ENCODE measurements at places on chromosomes 12 and 14.

- DNase-seq, result no peak
Measured at GRCh38 chr12:8668441-8668840, 5.8 kb upstream of the MFAP5 start.

DNA sequence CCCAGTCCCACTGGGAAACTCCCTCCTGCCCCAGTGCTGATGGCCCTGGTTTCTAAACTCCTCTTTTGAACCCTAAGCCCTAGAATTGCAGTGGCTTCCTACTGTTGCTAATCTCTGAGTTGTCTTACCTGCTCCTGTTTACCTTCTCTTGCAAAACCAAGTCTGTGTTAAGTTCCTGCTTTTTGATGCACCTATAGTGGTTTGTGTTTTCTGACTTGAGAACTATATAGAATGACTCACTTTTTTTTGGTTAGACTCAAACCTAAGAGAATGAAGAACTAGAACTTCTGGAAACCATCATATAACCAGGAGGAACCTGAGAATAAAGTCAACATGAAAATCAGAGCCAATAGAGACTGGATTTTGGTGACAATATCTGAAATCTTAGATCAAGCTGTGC is 5.5 kb upstream of the GAS2L3 start:
- no peak for DNase-seq

GRCh38 chr12:65466911-65467310 is 188.4 kb downstream of the MSRB3 start:
- no peak for DNase-seq

- no peak for DNase-seq
Measured at GRCh38 chr14:93989939-93990338, 7.2 kb upstream of the CCDC197 start.

DNA sequence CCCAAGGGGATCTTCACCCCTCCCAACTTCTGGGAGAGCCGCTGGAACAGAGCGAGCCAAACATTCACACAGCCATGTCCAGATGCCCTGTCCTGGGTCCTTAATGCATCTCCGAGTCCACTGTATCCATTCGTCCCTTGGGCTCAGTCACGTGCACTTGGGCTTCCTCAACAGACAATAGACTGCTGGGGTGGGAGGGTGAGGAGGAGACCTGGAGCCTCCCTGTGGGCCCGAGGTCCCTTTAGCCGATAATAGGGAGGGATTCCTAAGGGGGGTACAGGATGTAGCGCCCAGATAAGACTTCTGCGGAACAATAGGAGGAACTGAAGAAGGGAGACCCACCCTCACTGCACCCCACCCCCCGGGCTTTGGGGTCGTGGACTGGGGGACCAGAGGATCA is 6.7 kb downstream of the ARHGEF25 start:
- DNase-seq, result no peak

GRCh38 chr12:128702371-128702770 is 121.4 kb downstream of the SLC15A4 start:
- DNase-seq, result no peak

GRCh38 chr14:91202234-91202974 is 42.1 kb downstream of the GPR68 start:
- DNase-seq, result no peak

Measured in nucleus accumbens (tissue), 56 donors.